ENCODE measurements at places on chromosomes 3 and 15.

DNA sequence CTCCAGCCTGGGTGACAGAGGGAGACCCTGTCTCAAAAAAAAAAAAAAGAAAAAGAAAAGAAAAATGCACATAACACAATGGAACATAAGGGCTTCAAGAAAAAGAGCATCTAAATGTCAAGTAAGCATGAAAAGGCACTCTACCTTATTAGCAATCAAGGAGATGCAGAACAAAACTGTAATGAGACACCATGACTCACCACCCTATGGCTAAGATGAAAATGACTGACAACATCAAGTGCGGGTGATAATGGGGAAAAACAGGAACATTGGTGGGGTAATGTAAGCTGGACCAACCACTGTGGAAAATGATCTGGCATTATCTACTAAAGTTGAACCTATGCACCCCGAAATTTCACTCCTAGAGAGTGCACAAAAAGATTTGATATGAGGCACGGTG is 19.6 kb upstream of the NSMCE3 start:
- DNase-seq, result no peak

DNA sequence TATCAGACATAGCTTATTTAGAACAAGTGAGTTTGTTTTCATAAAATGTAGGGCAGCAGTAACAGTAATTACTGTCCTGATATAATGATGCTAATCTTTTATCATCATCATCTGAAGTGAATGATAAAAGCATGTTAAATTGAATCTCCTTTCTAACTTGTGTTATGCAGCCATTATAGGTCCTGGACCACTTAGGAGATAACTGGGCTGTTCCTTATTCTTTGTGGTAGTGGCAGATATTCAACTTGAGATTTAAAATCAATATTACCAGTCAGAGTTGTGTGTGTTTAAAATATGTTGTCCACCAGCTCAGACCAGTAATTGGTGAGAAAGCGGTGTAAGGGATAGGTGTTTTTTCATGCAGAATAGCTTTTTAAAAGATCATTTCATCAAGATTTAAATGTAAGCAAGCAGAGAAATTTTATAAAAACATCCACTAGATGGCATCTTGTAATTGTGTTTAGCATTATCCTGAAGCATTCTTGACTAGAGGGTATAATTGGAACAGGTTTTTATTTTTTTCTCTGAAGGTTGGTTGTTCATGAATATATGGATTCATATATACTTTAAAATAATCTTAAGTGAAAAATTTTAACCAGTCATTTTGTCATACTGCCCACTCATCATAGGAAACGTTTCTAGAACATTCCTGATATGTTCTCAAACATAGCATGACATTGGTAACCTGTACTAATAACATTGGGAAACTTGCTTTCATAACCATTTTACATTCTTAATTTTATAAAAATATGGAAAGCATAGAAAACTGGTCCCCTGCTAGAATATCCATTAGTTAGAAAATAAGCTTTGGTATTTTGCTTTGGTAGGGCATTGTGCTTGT is 153.9 kb downstream of the BBX start:
- peak; percentile 40 for DNase-seq

- no peak for DNase-seq
Observed at GRCh38 chr15:88982304-88982945, 69.2 kb upstream of the MFGE8 start.

DNA sequence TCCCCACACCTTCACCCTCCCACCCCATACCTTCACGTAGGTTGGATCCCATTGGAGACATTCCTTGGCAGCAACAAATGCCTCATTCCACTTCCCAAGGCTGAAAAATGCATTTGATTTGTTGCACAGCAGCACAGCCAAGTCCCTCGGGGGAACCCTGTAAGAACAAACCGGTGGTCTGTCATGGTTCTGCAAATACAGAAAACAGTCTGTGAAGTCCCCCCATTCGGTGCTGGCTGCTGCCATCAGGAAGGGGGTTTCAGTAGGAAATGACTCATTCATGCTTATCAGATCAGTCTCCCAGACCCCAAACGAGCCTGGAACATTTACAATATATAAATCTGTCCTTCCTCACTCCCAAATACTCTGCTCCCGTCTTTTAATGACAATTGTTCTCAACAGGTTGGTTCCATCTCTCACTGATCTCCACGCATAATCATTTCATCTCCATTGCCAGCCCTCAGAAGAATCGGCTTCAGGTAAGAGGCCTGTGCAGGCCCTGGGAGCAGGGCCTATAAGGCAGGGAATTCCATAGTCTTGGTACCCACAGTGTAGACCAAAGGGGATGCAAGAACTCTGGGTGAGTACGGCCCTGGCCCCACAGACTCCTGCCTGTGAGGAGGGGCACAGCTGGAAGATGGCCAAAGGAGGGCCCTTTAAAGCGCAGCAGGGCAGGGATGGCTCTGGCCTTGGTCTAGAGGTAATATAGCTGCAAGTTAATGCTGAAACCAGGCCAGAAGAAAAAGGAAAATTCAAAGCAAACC is 41.6 kb downstream of the TRANK1 start:
- no peak for DNase-seq

DNA sequence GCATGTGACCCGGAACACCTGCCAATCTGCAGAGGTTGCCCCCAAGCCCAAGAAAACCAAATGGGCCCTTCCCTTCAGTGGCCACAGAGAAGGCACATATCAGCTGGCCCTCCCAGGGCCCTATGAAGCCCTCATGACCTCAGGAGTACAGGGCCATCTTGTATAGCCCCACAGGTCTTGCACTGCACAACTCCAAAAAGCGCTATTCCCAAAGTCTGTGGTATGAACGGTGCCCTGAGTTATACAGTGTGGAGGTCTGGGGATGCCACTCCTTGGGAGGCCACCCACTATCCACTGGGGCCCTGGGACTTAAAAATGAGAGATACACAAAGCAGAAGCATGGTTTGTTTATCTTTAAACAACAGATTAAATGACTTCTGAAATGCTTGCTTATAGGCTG is 61.5 kb downstream of the CAPN7 start:
- DNase-seq, result no peak

- no peak for DNase-seq
Observed at GRCh38 chr3:122944671-122945161, 82.8 kb downstream of the SEMA5B start.

GRCh38 chr3:38039101-38039898 is at the start of gene DLEC1:
Gene DLEC1, plus strand, starts transcription at chr3:38039208. Its CDS starts 18 bp downstream, at chr3:38039226.
- peak; percentile 50 for DNase-seq

DNA sequence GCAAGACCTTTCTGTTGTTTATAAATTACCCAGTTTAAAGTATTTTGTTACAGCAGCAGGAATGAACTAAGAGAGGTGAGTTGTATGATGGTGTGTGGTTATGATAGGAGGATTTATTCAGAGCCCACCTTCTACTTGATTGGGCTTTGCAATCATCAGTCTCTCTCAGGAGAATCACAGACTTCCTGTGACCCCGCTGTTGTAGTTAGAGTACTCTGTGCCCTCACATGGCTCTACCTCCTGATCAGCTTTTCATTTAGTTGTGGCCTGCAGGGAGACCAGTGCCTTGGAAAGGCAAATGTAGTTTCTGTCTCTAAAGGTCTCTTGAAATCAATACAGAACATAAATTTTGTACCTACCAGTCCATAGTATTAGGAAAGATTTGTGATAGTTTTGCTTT is 7.6 kb upstream of the P2RY14 start:
- DNase-seq, result no peak

DNA sequence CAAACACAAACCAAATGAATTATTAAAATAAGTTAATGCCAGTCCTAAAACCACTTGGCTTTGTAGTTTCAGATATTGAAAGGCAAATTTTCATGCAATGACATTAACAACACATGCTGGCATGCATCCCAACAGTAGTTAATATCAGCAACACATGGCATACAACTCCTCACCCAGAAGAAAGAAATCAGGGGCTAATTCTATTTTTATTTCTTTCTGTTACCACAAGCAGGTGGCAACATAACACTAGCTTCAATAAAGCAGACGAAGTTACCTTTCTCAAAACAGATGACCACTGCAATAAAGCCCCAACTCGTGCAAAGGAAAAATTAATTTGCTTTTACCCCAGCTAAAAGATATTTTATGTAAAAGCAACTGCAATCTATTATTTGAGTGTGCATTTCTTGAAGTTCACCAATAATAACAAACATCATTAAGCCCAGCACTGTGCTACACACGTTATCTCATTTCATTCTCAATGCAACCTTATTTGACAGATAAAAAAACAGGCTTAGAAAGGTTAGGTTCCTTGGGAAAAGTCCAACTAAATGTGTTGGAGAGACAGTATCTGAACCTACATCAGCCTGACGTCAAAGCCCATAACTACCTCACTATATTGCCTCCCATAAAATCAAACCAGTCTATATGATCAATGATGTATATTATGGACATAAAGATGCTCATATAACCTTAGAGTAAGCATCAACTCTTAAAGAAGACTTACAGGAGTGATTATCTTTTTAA is 2.8 kb downstream of the TOP2B start:
- no peak for DNase-seq

GRCh38 chr3:53269888-53270880 is 14.4 kb upstream of the TKT start:
- peak; percentile 49 for DNase-seq

GRCh38 chr3:61227799-61228198 is 23.5 kb downstream of the FHIT start:
- no peak for DNase-seq

DNA sequence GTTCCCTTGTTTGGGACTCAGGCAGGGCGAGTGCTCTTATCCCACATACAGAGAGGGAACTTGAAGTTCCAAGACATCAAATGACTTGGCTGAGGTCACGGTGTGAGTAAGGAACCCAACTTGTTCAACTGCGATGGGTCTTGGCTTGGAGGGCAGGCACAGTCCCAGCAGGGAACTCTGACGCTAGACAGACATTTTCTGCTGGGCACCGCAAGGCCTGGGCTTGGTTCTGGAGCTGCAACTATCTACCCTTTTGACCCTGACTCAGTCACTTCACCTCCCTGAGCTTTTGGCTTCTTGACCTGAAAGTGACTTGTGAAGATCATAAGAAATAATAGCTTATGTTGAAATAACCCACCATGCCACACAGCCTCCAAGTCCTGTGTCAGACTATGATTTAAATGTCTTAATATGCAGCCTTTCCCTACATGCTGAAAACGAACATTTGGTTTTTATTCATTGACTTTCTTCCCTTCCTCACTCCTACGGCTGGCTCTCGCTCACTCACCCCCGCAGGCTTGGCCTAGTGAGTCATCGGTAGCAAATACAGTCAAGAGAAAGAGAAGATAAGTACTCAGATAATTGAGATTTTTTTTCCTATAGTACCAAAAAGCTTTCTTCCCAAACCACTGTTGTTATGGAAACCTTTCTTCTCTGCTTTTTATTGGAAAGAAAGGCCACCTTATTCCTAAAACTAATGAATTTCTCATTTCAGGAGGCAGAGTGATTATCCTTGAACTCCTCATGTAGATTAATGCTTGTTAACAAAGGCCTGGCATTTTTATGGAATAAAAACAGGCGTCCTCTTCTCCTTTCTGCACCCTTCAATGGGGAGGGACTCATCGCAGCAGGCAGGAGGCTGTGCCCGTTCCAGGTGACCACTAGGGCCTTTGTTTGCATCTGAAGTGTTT is 178.4 kb downstream of the ATP10A start:
- DNase-seq, result no peak

- no peak for DNase-seq
Observed at GRCh38 chr3:29754346-29754745, 473.5 kb downstream of the RBMS3 start.

DNA sequence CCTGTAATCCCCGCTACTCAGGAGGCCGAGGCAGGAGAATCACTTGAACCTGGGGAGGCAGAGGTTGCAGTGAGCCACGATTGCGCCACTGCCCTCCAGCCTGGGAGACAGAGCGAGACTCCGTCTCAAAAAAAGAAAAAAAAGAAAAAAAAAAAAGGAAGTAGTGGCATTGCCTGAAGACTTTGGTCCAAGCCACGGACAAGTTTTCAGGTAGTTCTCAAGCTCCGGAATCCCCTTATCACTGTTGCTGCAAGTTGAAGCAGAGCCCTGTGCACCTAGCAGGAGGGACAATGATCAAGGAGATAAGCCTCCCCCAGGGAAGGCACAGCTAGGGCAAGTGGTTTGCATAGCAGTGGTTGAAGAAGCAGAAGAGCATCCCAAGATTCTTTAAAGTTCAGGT is 97.6 kb downstream of the MEX3B start:
- DNase-seq, result no peak

DNA sequence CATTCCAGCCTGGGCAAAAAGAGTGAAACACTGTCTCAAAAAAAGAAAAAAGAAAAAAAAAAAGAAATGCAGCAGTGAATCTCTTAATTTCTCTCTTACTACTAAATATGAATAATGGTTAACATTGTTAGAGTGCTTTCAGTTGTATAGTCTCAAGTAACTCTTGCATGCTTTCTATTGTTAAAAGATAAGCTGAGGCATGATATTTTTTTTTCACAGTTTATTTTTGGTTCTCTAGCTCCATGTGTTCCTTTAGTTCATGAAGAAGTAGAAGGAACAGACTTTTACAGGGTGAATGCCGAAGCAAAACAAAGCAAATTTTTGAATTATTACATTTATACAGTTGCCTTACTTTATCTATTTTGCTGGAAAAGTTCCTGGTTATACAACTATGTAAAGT is 1180.9 kb downstream of the OTOL1 start:
- DNase-seq, result no peak

- no peak for DNase-seq
Observed at GRCh38 chr3:99256788-99257187, 355.3 kb upstream of the DCBLD2 start.

- no peak for DNase-seq
Observed at GRCh38 chr3:188239035-188239434, 85.1 kb downstream of the LPP start.

DNA sequence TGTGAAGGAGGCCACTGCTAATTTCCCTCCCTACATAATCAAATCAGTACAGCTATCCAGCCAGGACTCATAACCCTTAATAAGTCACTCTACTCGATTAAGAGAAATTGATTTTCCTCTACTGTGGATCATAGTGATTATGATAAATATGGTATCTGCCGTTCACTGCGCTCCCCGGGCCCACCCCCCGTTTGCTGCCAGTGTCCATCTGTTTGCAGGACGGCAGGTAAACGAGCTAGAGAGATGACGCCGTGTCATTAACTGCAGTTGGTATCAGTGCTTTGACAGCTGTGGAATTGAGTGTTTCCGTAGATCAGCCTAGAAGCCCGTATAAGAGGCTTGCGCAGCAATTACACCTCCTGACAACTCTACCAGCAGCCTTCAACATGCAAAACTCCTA is 94.9 kb downstream of the ROBO2 start:
- DNase-seq, result no peak

- DNase-seq, result no peak
Observed at GRCh38 chr15:70853318-70853972, 512 bp downstream of the LARP6 start.

GRCh38 chr15:38195191-38195901 is 57.3 kb upstream of the SPRED1 start:
- no peak for DNase-seq

- no peak for DNase-seq
Observed at GRCh38 chr3:125515421-125515820, 4.6 kb downstream of the SNX4 start.

Measured in NCI-H2029 (cell line).